ENCODE measurements at places on chromosomes 11 and 22.

DNA sequence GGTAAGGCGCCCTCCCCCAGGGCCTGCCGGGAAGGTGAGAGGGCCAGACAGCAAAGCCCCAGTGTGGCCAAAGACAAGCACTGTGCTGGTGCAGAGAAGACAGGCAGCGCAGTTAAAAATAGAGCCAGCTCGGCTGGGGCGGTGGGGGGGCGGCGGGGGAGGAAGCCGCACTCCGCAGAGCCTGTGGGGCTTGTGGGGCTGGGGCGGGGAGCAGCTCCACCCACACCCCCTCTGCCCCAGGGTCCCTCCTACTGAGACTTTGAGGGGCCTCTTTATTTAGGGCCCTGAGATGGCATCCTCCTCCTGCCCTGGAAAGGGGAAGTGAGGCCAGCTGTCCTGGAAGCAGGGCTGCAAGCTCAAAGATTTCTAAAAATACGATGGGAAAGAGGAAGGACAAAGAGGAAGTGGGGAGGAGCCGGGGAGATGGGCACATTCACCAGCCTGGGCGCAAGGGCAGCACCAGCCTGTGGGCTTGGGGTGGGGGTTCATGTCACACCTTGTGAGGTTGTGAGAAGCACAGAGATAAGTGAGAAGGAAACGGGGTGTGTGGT is 2.6 kb downstream of the CYTH4 start:
- peaks cover 2% of the 10 kb centered on the region for H3K4me1 ChIP-seq
- no peak overlapping the region for H3K4me3 ChIP-seq
- H3K27ac ChIP-seq: no peak overlapping the region

DNA sequence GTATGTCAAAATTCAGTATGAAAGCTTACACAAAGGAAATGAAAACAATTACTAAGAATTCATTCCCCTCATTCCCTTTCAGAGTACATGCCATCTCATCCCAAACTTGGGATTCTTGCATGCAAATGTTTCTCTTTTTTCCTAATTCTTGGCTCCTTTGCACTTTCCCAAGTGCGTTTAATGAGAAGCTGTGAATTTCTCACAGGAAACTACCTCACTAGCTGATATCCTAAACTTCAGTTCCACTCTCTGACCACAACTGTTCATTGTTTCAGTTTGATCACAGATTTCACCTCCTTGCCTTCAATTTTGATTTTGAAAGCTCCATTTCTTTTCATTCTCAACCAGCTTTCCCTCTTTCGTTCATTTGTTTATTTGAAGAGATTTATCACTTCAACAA is 5.9 kb upstream of the ARL14EP start:
- H3K27ac ChIP-seq: no peak overlapping the region
- DNase-seq: no peak
- H3K27me3 ChIP-seq: no peaks in the 10 kb centered on the region

DNA sequence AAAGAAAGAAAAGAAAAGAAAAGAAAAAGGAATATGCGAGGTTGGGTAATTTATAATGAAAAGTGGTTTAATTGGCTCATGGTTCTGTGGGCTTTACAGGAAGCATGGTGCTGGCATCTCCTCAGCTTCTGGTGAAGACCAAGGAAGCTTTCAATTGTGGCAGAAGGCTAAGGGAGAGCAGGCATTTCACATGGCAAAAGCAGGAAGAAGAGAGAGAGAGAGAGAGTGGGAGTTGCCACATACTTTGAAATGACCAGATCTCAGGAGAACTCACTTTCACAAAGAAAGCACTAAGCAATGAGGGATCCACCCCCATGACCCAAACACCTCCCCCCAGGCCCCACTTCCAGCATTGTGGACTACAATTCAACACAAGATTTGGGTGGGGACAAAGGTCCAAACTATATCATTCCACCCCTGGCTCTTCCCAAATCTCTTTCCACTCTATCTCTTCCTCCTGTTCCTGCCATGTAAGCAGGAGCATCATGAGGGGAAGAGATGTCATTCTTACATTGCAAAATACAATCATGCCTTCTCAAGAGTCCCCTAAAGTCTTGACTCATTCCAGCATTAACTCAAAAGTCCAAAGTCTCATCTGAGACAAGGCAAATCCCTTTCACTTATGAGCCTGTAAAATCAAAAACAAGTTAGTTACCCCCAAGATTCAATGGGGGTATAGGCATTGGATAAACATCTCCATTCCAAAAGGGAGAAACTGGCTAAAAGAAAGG is 38.9 kb downstream of the LINC01488 start:
- peaks cover 3% of the 10 kb centered on the region for H3K27me3 ChIP-seq
- H3K27ac ChIP-seq: no peak overlapping the region
- H3K4me3 ChIP-seq: no peak overlapping the region
- no peaks in the 10 kb centered on the region for H3K36me3 ChIP-seq

- no peaks in the 10 kb centered on the region for H3K36me3 ChIP-seq
- no peaks in the 10 kb centered on the region for H3K27me3 ChIP-seq
- no peak overlapping the region for H3K27ac ChIP-seq
- H3K4me1 ChIP-seq: no peaks in the 10 kb centered on the region
- no peak for DNase-seq
Measured at GRCh38 chr11:109864834-109865547, 228.2 kb upstream of the ZC3H12C start.
